Epithelial cell of prostate (primary cell): ENCODE measurements at places on chromosomes 6 and 20.

DNA sequence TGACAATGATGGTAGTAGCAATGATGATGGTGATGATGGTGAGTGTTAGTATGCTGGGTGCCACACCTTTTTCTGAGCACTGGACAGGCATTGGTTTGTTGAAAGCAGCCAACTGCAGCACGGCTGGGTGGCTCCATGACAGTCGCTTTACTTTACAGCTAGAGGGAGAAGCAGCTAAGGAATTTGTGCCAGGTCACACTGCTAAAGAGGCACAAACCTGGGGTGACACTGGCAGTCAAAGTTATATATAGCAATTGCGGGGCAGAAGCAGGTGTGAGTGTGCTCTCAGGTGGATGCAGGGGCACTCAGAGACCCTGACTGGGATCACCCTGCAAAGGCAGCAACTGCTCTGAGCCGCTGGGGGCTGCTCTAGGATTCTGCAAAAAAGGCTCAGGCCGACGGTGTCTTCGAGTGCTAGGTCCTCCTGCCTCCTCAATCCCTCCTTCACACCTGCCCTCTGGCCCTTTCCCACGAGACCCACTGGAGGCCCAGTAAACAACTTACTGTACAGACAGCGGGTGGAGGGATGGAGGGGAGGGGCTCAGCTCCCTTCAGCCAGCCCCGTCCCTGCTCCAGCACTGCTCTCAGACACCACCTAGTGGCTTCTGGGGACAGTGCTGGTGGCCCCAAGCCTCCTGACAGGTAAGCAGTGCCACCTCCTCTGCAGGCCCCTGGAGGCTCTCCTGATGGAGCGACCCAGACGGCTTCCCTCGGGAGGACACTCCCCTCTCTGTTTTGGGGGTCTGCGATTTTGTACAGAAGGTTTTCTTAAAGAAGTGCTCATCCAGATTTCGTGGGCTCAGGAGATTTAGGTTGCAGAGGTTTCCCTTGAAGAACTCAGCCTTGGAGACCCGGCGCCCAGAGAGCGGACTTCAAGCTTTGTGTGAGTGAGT is 4.4 kb upstream of the RPS21 start:
- peak; percentile 31 for DNase-seq

GRCh38 chr6:5190507-5190906 is 70.2 kb downstream of the LYRM4 start:
- DNase-seq, result peak; percentile 22

GRCh38 chr20:8221887-8222419 is 89.9 kb downstream of the PLCB1 start:
- DNase-seq, result no peak

DNA sequence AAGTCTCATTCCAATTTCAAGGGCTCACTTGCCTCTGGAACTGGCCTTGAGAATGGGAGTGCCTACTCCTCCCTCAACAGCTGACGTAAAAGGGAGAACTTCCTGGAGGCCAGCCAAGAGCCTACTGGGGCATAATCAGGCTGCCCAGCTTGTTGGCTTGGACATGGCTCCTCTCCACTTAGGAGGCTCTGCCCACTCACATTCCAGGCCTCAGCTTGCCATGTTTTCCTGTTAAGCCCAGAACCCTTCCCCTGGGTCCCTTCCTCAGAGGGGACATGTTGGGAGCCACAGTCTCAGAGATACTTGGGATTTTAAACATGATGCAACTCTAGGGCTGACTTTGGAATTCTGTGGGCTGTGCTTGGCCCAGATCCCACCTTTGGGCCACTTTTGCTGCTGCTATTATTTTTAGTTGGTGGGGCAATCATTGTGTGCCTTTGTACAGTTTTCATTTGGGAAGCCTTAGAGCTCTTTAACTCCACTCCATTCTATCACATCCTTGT is 31.5 kb upstream of the ADTRP start:
- DNase-seq, result peak; percentile 63

GRCh38 chr6:30641048-30641447 is 5.9 kb upstream of the C6orf136 start:
- DNase-seq, result no peak

- DNase-seq, result no peak
Observed at GRCh38 chr6:167148021-167148420, 9.8 kb downstream of the GPR31 start.
